Dorsolateral prefrontal cortex (tissue), 122 donors: ENCODE measurements at places on chromosomes 12 and 14. TPM values are rescaled to one million over a fixed set of nuclear protein-coding genes. Genes with fewer than 3 reads are reported as not detected.

The GPRC5D gene
- not detected for total RNA-seq

The TAMALIN gene
- 53.3 TPM for total RNA-seq

The TAS2R50 gene
- total RNA-seq = 3.0 TPM

The HIF1A gene
- total RNA-seq = 70.4 TPM

The TEX22 gene
- 2.3 TPM for total RNA-seq

The TGM1 gene
- 6.3 TPM for total RNA-seq

The ARL1 gene
- total RNA-seq = 87.3 TPM

The PROX2 gene
- total RNA-seq = not detected

The ARMH4 gene
- 26.6 TPM for total RNA-seq

The HOXC9 gene
- not detected for total RNA-seq

The LAG3 gene
- total RNA-seq = 0.62 TPM

The SLC6A15 gene
- total RNA-seq = 79.7 TPM

The CD163 gene
- 98.5 TPM for total RNA-seq

The SOAT2 gene
- total RNA-seq = not detected

The ANKS1B gene
- 251 TPM for total RNA-seq

The TMEM233 gene
- total RNA-seq = 0.80 TPM

The AKAP3 gene
- 3.7 TPM for total RNA-seq

The ANG gene
- 1.6 TPM for total RNA-seq

The FAM234B gene
- total RNA-seq = 80.5 TPM

The TMEM132C gene
- 15.8 TPM for total RNA-seq

The RASSF9 gene
- total RNA-seq = 0.34 TPM

The DLGAP5 gene
- not detected for total RNA-seq

The GLIPR1L2 gene
- 1.3 TPM for total RNA-seq

The ADAMTS20 gene
- not detected for total RNA-seq

The CCDC197 gene
- total RNA-seq = not detected

The CLMN gene
- total RNA-seq = 81.1 TPM

The INSM2 gene
- total RNA-seq = 1.7 TPM

The GLI1 gene
- total RNA-seq = 5.7 TPM

The C1QL4 gene
- total RNA-seq = 0.38 TPM

The GZMB gene
- total RNA-seq = 1.8 TPM

The SOCS4 gene
- 26.4 TPM for total RNA-seq

The TSPAN11 gene
- total RNA-seq = 4.4 TPM

The NRL gene
- 2.3 TPM for total RNA-seq

The CCDC196 gene
- not detected for total RNA-seq

The TMED8 gene
- total RNA-seq = 24.3 TPM

The AQP2 gene
- total RNA-seq = not detected

The RPL10L gene
- total RNA-seq = not detected

The DAO gene
- not detected for total RNA-seq

The TRHDE gene
- total RNA-seq = 34.7 TPM

The PLEKHG7 gene
- total RNA-seq = not detected

The SERPINA12 gene
- not detected for total RNA-seq
